ENCODE measurements at places on chromosomes 1 and 21. TPM values are rescaled to one million over a fixed set of nuclear protein-coding genes. Genes with fewer than 3 reads are reported as not detected.

The TMEM51 gene
- 20.9 TPM for polyA plus RNA-seq

The TNFRSF9 gene
- 1.0 TPM for polyA plus RNA-seq

The DNAJC28 gene
- 0.75 TPM for polyA plus RNA-seq

DNA sequence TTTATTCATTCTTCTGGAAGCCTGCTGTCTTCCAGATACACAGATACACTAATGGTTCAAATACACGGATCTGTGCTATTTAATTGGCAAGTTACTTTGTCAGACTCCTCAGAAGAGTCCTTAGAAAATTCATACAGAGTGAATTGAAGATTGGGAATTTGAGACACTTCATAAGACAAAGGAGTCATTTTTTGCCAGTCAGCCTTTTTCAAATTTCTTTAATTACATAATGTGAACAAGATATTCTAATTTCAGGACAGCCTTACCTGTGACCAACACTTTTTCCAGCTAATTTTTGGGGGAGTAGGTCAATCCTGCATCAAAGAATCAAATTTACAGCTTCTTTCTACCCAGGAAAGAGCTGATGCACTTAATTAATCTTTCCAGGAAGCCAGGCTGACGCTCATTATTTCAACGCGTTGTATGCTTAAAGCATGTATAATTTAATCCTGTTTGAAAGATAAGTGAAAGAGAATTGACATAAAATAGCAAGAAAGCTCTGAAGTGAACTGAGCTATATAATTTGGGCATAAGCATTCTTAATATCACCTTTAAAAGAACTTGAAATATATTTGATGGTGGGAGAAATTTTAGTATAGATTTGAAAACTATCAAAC is 12.8 kb upstream of the NRIP1 start:
- no peak for DNase-seq

GRCh38 chr1:156677616-156678596 is 699 bp upstream of the NES start:
- DNase-seq: peak; percentile 85

DNA sequence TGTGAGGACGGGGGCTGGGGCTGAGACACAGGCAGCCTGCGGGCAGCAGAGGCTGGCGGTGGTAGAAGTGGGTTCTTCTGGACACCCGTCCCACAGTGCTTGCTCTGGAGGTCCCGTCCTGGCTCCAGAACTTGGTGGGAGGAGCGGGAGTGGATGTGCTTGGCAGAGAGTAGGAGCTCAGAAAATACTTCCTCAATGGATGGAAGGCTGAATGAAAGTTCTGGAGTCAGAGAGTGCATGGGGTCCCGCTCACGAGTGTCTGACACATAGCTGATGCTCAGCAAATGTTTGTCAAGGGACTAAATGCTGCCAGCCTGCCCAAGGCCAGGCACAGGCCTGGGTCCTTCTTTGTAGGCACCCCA is 13.4 kb upstream of the NES start:
- no peak for DNase-seq

DNA sequence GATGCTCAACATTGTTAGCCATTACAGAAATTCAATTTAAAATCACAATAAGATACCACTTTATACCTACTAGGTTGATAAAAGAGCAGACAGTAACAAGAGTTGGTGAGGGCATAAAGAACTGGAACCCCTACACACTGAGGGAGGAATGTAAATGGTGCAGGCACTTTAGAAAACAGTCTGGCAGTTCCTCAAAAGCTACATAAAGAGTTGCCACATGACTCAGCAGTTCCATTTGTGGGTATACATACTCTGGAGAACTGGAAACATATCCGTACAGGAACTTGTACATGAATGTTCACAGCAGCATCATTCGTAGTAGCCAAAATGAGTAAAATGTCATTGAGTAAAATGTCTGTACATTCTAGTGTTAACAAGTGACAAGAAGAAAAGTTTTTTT is 17.0 kb downstream of the NSL1 start:
- no peak for DNase-seq

- no peak for DNase-seq
Measured at GRCh38 chr1:60428127-60428526, 354.6 kb upstream of the C1orf87 start.

GRCh38 chr1:186873687-186874086 is 44.9 kb downstream of the PLA2G4A start:
- no peak for DNase-seq

- no peak for DNase-seq
Measured at GRCh38 chr1:240827786-240828185, 215.8 kb upstream of the GREM2 start.

DNA sequence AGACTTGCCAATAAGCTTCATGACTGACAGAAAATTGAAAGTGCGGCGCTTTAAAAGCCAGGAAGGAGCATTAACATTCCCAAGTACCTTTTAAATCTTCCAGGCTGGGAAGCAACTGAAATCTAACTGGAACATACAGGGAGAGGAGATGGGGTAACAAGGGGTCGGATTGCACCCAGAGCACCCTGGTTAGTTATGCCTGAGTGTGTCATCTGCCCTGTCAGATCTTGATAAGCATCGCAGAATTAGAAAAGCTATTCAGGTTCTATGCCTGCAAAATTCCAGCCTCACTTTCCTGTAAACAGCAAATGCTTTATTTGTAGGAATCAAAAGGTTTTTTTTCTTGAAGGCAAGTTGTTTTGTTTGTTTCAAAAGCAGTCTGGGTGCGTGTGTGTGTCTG is 58.5 kb downstream of the SERBP1 start:
- no peak for DNase-seq

DNA sequence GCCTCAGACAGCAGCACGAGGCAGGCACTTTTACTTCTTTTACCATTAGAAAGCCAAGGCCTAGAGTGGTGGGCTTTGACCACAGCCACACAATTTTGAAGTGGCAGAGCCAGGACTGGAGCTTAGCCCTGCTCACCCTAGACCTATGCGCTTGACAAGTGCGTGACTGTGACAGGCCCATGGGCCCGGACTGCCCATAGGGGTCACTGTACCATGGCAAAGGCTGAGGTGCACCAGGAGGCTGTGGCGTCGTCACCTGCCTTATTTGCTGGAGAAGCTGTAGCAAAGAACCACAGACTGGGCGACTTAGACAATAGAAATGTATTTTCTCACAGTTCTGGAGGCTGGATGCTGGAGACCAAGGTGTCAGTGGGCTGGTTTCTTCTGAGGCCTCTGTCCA is 2.6 kb upstream of the TMEM82 start:
- no peak for DNase-seq

Measured in A549 (cell line).